ENCODE measurements at places on chromosomes 3 and 15.

DNA sequence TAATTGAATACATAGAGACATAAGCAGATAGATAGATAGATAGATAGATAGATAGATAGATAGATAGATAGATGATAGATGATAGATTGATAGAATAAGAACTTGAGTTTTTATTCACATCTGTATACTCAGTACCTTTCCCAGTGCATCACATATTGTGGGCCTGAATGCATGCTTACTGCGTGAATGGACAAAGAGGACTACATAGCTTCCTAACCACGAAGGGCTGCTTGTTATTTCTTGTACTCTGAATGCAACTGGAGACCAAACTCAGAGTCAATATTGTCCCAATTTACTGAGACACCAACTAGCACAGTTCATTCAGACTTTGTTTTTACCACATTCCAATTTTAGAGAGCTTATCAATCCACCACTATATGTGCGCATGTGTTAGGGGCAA lies 422.9 kb upstream of the GRM7 start:
- no peak for DNase-seq

GRCh38 chr15:42083605-42083908 lies 10.8 kb downstream of the PLA2G4D start:
- no peak for DNase-seq

DNA sequence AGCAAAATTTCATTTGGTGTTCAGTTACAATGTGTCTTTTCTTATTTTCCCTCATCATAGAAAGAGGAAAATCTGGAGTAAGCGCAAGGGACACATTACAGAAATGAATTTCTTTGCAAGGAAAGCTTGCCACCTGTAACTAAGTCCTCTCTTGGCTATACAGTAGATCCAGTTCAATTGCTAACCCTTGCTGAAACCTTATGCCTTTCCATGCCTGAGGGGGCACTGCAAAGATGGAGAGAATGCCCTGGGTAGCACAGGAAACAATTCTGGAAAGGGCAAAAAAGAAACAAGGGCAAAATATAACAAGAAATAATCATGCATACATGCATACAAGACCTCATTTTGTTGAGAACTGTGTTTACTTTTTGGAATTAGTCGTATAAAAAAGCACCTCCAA lies 4.3 kb downstream of the CADM2 start:
- no peak for DNase-seq

DNA sequence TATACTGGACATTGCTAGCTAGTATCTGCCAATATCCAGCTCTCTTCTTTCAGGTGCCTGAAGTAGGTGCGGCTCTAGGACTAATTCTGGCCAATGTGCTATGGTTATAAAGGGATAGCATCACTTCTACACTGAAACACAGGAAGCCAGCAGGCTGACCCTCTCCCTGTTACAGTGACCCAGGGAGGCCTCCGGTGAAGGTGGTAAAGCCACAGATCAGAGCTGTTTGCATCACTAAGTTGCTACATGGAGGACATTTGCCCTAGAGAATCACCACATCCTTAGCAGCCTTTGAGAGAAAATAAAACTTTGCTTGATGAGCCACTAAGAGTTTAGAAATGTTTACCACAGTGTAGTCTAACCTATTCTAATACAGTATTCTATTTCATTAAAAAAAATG lies 161.4 kb downstream of the CHST2 start:
- DNase-seq, result no peak

DNA sequence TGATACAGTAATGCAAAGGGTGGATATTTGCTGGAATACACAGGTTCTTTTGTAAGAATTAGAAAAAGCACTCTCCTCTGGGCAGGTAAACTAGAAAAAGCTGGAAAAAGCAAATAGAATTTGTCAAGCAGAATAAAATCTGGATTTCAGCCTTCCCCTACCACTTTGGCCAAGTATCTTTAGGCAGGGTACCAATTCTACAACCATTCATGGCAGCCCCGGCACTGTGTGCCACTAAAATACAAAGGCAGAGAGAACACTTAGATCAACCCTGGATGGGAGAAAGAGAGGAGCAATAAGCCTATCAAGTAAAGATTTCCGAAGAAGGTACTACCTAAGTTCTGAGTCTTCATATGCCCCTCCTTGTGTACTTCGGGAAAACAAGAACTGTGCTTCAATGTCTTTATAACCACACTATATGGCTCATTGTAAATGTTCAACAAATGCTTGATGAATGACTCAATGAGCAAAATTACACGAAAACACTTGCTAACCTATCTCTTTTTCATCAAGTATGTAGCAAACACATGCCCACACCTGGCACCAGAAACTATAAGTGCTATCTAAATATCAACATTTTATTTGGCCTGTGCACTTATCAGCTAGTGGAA lies 20.8 kb downstream of the STAG1 start:
- no peak for DNase-seq

- no peak for DNase-seq
Observed at GRCh38 chr3:32334675-32335074, 57.0 kb upstream of the CMTM7 start.

- no peak for DNase-seq
Observed at GRCh38 chr3:117399311-117400078, 689.9 kb downstream of the TUSC7 start.

DNA sequence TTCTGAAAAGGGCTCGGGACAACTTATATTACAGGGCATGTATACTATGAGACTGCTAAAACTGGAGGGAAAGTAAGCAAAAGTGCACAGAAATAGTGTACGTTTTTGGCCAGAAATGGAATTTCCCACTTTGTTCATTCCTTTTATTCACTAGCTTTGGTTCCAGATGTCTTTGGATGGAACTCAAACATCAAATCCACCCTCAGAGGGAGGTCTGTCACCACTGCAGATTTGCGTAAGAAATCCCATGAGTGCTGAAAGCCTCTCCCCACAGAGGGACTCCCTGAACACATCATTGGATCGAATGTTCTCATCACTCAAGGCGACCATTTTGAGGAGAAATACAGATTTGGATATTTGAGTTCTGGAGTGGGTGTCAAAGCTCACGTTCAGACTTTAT lies 71.6 kb downstream of the FEM1B start:
- no peak for DNase-seq

- no peak for DNase-seq
Observed at GRCh38 chr3:130395916-130396315, 50.4 kb downstream of the COL6A5 start.

DNA sequence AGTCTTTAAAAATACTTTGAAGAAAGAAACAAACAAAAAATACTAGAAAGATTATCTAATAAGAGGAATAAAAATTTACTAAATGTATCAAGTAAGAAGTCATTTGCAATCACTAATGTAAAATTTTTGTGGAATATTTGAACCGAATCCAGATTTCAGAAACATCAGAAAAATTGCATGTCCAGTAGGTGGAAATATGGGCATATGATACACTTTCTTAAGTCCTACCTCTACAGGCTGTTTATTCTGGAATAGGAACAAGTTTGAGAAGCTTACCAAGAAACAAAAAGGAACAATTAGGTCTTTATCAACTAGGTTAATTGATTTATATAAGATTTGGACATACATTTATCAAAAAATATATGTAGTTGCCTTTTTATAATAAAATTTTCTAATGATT lies 292.9 kb upstream of the ROBO1 start:
- DNase-seq, result no peak

GRCh38 chr15:35481064-35481463 lies 64.9 kb downstream of the DPH6 start:
- no peak for DNase-seq

DNA sequence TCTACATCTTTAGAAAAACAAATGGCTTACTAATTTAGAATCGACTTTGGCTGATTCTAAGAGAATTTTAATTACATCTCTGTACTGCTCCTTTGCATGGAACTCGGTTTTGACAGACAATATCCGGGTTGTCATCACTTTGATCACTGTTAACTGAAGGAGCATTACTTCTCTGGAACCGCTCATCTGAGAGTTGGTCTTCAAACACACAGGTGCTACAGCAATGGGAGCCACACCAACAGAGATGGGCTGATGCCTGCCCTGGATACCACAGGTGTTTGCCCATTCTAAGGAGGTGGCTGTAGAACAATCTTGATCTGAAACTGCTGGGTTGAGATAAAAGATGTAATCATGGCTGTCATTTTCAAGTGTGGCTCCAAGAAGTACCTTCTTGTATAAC lies 21.6 kb downstream of the LINS1 start:
- DNase-seq, result no peak

GRCh38 chr3:180408654-180409053 lies 193.3 kb upstream of the TTC14 start:
- no peak for DNase-seq

DNA sequence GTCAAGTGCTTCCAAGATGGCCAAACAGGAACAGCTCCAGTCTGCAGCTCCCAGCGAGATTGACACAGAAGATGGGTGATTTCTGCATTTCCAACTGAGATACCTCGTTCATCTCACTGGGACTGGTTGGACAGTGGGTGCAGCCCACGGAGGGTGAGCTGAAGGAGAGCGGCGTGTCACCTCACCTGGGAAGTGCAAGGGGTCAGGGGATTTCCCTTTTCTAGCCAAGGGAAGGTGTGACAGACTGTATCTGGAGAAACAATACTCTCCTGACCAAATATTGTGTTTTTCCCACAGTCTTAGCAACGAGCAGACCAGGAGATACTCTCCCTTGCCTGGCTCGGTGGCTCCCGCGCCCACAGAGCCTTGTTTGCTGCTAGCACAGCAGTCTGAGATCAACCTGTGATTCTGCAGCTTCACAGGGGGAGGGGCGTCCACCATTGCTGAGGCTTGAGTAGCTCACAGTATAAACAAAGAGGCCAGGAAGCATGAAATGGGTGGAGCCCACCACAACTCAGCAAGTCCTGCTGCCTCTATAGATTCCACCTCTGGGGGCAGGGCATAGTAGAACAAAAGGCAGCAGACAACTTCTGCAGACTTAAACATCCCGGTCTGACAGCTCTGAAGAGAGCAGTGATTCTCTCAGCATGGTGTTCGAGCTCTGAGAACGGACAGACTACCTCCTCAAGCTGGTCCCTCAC lies 293.5 kb upstream of the SUCLG2 start:
- no peak for DNase-seq

DNA sequence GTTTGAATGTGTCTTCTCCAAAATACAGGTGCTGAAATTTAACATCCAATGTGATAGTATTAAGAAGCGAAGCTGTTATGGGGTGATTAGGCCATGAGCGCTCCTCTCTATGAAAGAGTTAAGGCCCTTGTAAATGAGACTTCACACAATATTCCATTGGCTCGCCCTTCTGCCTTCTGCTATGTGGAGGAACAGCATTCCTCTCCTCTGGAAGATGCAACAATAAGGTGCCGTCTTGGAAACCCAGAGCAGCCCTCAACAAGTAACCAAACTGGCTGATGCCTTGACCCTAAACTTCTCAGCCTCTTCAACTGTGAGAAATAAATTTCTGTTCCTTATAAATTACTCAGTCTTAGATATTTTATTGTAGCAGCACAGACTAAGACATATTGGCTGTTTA lies 874.6 kb downstream of the ROBO1 start:
- DNase-seq, result no peak

GRCh38 chr3:52523386-52524257 lies 10.0 kb downstream of the NT5DC2 start:
- peak; percentile 70 for DNase-seq

- peak; percentile 77 for DNase-seq
Observed at GRCh38 chr15:90873998-90874605, 5.7 kb downstream of the FURIN start.

- peak; percentile 32 for DNase-seq
Observed at GRCh38 chr15:68271854-68272471, 5.6 kb upstream of the FEM1B start.

- DNase-seq, result no peak
Observed at GRCh38 chr3:195178124-195178910, 92.6 kb downstream of the XXYLT1 start.

GRCh38 chr3:69105320-69105719 lies 17.1 kb downstream of the LMOD3 start:
- no peak for DNase-seq

- DNase-seq, result no peak
Observed at GRCh38 chr3:172211123-172211522, 171.7 kb downstream of the FNDC3B start.

GRCh38 chr15:58109419-58109818 lies 28.8 kb upstream of the AQP9 start:
- DNase-seq, result no peak

DNA sequence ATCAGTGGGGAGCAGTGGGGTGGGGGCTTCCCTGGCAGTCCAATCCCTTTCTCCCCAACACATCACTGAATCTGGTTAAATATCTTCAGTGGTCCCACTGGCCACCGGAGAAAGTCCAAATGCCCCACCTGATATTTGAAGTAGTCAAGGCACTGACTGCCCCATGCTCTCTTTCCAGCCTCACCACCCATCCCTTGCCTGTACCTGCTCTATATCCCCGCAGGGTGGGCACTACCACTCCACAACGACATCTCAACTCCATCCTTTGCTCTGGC lies 101.7 kb downstream of the DAPK2 start:
- DNase-seq, result no peak

GRCh38 chr3:97515076-97515475 lies 249.5 kb upstream of the ARL6 start:
- DNase-seq, result no peak

DNA sequence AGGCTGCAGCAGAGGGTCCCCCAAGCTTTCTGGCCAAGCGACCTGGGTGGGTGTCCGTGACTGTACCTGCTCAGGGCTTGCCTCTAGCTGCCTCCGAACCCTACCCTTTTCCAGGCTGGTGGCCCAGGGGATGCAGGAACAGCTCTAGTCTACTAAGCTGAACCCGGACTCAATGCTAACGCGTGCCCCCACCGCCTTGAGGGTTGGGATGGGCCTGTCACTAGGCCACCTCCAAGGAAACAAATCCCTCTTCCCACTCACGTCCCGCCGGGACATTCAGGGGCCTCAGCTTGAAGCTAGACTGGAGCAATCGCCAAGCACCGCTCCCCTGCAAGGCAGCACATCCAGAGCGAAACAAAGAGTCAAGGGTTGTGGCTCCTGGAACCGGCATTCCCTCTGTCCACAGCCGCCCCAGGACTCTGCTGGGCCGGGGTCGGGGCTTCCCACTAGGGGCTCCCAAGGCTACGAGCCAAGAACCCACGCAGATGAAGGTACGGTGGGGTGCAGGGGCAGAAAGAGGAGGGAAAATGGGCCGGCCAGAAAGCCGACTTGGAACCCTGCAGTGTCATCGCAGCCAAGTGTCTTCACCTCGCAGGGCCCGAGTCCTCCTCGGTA lies 2.9 kb downstream of the FBXL22 start:
- DNase-seq, result no peak

All from upper lobe of left lung (tissue), 6 donors.